Neural crest cell (in vitro differentiated cells): ENCODE measurements at places on chromosomes 3 and 15.

- DNase-seq: peak; percentile 46
These were observed 3.0 kb downstream of the INKA1 start for GRCh38 chr3:49805897-49806701.

DNA sequence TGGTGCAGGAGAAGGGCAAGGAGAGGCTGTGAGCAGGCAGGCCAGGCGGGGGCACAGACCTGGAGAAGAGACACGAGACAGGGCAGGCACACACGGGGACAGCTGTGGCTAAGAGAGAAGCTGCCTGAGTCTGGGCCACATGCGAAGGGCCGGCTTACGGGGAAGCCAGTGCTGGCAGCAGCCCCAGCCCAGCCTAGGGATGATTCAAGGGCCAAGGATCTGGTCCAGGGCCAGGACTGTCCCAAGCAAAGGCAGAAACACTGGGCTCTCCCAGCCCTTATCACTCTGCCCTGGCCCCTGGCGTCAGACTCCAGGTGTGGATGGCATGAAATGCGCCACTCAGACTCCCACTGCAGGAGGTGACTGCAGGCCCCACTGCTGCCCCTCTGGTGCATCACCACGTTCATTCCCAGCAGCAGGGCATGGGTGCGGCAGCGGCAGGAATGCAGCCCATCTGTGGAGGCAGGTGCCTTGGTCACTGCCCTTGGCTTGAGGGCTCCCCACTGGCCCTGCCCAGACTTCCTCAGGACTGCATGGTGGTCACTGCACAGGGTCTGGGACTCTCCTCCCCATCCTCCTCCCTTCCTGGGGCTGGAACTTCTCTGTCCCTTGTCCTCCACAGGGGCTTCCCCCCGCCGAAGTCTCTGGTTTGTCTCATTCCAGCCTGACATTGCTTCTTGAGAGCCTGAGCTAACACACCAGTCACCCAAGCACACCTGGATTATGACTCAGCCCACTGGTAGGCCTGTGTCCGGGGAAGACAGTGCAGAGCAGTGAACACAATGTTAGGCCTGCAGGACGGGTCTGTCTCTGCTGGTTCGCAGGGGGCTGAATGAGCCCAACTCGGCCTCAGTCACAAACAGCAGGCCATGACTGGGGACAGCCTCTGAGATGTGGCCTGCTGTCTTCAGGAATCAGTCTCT, 69.3 kb downstream of the TBC1D2B start:
- DNase-seq: no peak

- DNase-seq: no peak
These were observed 13.9 kb downstream of the YEATS2 start for GRCh38 chr3:183711516-183711915.

- DNase-seq: no peak
These were observed 26.0 kb downstream of the PLA2G4F start for GRCh38 chr15:42130246-42130986.

DNA sequence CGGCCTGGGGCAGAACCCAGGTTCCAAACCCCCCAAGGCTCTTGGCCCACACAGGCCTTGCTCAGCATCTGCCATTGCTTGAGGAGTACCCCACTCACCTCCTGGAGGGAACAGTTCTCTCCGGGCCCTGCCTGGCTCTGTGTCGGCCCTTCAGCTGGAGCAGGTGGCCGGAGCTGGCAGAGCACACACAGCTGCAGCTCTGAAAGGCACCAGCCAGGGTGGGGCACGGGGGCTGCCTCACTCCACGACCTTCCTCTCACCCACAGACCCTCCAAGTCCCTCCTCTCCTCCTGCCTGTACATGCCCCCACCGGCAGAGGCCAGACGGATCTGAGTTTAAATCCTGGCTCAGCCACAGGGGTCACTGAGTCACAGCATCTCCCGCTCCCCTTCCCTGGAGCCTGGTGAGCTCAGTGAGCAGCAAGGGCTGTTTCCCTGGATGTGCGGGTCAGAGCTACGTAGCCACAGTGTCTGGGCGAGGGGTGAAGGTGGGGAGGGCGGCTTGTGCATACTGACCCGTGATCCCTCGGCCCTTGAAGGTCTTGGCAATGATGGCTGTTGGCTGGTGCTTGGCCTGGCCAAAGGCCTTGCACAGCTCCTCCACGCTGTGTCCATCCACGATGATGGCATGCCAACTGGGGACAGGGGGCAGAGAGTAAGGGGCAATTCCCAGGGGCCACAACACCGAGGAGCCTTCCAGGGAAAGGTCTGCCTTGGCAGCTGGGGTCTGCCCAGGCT, 23.0 kb downstream of the TKT start:
- DNase-seq: no peak

- no peak for DNase-seq
These were observed 48.0 kb downstream of the TYRO3 start for GRCh38 chr15:41606997-41607396.

- DNase-seq: no peak
These were observed 512.5 kb downstream of the AGBL1 start for GRCh38 chr15:86591994-86592735.

DNA sequence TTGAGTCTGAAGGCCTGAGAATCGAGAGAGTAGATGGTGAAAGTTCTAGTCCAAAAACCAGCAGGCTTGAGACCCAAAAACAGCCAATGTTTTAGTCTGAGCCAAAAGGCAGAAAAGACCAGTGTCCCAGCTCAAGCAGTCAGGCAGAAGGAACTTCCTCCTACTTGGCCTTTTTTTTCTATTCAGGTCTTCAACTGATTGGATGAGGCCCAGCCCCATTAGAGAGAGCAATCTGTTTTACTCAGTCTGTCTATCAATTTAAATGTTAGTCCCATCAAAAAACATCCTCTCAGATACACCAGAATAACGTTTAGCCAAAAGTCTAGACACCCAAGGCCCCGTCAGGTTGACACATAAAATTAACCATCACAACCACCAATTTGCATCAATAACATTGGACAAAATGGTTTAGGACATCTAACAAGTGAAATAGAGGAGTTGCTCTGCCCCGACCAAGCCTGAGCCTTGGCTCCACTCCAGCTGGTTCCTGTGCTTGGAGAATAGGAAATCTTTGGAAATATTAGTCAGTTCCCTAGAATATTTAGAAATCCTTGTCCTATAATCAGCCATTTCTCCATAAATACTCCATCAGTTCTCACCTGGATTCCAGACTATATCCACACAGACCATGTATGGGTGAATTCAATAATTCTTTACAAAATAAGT, 51.4 kb upstream of the LIPC start:
- no peak for DNase-seq

DNA sequence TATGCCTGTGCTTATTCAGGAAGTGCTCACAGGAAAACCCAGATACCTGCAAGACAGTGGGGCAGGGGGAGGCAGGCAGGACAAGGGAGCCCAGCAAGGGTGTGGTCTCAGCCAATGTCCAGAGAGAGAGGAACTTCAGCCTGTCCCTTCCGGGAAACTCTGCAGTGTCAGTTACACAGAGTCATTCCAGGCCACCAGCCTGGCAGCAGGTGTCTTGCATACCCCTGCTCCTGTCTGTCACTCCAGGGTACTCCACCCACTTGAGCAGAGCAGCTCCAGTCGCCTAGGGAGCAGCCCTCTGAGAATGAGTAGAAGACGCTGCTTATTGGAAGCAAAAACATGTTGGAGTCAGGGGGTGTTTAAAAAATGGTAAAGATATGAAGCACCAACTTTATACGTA, 431.2 kb upstream of the RGMA start:
- DNase-seq: no peak
